Omental fat pad (tissue), 4 donors: ENCODE measurements at places on chromosomes 12 and 14. TPM values are rescaled to one million over a fixed set of nuclear protein-coding genes. Genes with fewer than 3 reads are reported as not detected.

The KRT74 gene
- total RNA-seq = not detected

DNA sequence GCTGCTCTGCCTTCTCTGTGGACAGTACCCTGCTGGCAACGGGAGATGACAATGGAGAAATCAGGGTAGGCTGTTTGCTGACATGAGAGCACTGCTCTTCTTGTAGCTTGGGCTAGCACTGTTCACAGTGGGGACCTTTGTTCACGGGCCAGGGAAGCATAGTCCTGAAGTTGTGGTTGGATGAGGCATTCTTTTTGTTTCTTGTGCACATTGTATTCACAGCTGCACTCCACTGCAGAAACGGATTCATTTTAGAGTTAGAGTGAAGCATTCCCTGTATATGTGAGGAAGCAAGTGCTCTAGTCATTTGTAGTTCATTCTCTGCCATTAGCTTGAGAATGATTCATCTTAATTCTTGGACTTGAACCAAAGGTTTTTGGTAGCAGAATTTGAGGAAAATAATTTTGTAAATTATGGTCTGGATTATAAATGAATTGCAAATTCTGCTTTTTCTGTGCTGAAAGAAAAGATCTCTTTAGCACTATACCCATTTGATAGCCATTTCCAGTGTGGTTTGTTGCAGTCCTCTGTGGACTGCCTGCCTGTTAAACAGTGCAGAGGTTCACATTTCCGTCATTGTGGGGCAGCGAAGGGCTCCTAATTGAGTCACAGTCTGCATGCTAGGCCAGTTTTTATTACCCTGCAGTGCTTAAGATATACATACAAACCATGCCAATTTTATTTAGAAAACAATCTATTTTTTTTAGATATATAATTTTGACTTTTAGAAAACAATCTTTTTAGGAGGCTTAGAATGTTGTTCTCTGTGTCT is 80.6 kb downstream of the APAF1 start:
- no peak for DNase-seq

- no peak for DNase-seq
These were observed 7.0 kb upstream of the TMEM120B start for GRCh38 chr12:121705514-121705913.

The AICDA gene
- not detected for total RNA-seq

DNA sequence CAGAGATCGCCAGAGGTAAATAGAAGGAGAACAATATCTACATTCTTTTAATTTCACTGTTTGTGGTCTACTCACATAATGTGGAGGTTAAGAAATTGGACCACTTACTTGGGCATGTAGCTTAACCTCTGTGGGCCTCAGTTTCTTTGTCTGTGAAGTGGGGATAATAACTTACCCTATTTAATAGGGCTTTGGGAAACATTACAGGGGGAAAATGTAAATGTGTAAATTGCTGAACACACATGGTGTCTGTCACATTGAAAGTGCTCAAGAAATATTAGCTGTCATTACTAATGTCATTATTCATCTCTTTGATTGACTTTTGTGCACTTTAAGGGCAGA is 140.5 kb downstream of the SLC8A3 start:
- DNase-seq = no peak

The KCNK10 gene
- total RNA-seq = not detected

DNA sequence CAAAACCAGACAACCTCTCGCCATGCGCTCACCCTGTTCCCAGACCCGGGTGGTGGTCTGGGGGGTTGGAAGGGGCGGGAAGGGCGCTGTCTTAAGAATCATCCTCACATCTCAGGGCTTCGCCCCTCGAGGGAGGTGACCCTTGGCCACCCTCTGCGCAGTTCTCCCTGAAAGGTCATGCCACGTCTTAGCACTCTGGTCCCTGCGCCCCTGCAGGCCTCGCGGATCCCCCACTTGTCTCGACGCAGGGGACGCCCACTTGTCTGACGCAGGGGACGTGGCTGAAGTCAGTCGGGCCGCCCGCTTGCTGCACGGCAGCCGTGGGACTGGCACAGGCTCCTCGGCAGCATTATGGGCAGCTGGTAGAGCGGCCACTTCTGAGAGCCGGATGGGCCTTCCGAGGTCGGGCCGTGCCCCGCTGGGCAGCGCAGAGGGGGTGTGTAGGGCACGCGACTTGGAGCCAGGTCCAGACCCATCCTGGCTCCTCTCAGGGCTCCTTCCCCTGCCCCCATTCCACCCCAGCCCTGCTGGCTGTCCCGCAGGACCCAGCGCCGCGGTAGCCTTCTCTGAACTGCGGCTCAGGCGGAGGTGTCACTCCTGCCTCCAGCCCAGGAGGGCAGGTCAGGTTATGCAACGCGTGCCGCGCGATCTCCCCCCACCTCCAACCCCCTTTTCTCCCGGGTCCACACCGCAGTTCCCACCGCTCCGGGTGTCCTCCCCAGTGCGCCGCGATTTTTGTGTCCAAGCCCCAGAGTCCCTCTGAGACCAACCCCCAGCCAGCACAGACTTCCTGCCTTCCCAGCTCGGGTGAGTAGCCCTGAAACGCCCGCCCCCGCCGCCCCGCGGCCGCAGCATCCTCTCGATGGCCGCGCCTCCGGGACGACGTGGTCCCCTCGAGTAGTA is 40.9 kb upstream of the CAPRIN2 start:
- DNase-seq = peak; percentile 51

GRCh38 chr12:12327802-12328201 is 22.2 kb downstream of the MANSC1 start:
- DNase-seq = no peak

The RNASE2 gene
- 2.5 TPM for total RNA-seq

GRCh38 chr14:22540811-22541360 is 48.1 kb downstream of the DAD1 start:
- DNase-seq = no peak

The KLRG1 gene
- 9.5 TPM for total RNA-seq

DNA sequence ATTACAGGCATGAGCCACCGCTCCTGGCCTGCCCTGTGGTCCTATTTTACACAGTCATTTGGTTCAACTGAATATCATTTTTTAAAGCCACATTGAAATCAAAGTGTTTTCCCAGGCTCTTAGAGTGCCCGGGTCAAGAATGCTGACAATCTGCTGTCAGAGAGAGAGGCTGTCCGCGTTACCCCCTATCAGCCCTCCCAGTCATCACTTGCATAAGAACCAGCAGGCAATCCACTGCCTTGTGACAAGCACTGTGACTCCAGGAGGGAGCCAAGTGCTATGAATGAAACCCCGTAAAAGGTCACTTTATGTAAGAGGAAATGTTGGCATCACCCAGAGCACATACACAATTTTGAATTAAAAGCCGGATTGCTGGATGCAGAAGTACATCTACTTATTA is 13.5 kb downstream of the PHLDA1 start:
- DNase-seq = no peak

GRCh38 chr12:110281549-110282299 is 677 bp downstream of the ATP2A2 start:
- DNase-seq = peak; percentile 31

DNA sequence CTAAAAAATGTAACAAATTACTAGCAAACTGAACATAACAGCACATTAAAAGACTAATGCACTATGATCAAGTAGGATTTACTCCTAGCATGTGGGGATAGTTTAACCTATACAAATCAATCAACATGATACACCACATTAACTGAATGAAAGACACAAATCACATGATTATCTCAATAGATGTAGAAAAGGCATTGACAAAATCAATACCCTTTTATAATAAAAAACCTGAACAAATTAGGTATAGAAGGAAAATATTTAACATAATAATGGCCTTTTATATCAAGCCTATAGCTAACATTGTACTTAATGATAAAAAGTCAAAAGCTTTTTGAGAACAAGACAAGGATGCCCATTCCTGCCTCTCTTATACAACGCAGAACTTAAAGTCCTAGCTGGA is 540.0 kb downstream of the RERGL start:
- no peak for DNase-seq

The MYF5 gene
- not detected for total RNA-seq

DNA sequence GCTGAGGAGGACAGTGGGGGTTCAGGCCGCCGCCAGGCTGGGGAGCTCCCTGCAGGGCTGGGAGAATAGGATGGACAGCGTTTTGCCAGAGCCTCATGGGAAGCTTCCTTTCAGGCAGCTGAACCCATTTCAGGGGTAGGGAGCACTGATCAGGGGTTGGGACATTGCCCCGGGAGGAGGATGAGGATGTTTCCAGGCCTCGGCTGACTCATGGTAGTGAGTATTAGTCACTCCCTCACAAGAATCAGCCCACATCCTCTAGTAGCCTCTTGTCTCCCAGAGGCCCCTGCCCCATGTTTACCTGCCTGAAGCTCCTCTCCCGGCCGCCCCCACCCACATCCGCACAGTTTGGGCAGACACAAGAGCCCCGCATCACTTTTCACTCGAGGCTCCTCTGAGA is 89.8 kb downstream of the ZFP36L1 start:
- DNase-seq = no peak

The SAMD15 gene
- total RNA-seq = not detected

DNA sequence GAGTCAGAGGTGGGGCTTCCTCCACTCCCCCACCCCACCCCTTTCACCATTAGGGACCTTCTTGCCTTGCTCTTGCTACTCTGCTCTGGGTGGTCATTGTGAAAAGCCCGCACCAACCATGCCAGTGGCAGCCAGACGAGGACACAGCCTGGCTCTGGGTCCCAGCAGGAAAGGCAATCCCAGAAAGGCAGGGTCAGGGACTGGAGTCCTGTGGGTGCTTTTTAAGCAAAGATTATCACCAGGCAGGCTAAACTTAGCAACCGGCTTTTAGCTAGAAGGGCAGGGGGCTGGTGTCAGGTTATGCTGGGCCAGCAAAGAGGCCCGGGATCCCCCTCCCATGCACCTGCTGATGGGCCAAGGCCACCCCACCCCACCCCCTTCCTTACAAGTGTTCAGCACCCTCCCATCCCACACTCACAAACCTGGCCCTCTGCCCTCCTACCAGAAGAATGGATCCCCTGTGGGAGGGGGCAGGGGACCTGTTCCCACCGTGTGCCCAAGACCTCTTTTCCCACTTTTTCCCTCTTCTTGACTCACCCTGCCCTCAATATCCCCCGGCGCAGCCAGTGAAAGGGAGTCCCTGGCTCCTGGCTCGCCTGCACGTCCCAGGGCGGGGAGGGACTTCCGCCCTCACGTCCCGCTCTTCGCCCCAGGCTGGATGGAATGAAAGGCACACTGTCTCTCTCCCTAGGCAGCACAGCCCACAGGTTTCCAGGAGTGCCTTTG is 1.2 kb upstream of the GAPDH start:
- DNase-seq = no peak

GRCh38 chr14:44163946-44164345 is 343.1 kb downstream of the FSCB start:
- no peak for DNase-seq

DNA sequence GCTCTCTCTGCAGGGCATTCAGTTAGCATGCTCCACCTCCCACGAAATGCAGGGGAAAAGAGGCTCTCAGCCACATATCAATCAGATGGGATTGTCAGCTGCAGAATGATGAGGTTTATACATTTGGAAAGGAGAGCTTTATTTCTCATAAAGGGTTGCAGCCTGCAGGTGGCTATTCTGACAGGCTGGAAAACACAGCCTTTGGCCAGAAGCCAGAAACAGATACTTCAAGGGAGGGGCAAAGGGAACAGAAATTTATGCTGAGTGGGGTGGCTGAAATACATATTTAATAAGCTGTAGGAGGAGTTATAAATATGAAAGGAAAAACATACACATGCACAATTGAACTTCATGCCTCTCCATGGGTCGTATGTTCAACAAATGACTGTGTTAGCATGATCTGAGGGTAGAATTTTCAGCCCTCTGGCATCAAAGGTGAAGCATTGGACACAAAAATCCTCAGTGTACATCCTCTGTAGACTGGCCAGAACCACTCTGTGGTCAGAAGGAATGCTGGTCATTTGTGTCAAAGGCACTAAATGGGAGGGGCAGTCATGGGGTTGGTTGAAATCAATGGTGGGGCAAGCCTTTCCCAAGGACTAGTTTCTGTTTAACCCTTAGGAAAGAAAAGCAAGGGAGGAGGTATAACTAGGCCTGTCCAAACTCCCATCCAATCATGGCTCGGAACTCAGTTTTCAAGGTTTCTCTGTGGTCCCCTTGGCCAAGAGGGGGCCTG is 62.4 kb downstream of the TMX1 start:
- no peak for DNase-seq

- DNase-seq = no peak
These were observed 290.7 kb downstream of the RMST start for GRCh38 chr12:97753332-97753731.

DNA sequence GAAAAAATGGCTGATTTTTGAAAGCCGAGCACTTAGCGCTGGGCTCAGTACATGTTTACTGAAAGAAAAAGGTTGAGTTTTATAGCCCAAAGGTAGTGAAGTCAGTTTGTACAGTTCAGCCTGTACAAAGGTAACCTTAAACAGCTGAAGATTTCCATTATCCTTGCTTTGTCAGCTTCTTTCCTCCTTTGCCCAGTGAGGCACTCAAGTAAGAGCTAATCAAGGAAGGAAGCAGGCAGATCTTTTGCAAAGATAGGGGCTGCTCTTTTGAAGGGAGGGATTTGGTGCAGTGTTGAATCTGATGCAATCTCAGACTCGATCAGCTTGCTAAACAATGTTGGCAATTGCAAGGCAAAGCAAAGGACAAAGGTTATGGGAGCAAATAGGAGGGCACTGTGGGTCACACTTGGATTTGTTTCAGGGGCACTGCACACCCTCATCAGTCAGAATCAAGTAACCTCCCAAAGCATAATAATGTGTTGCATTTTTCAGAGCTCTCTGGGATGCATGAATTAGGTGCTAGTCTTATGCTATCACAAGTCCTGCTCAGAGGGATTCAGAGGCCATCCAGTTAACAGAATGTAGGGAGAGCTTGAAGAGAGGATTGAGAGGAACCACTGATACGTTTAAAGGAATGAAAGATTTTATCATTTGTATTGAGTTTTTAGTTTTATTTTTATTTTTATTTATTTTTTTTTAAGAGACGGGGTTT is 44.4 kb downstream of the ANO6 start:
- DNase-seq = no peak

DNA sequence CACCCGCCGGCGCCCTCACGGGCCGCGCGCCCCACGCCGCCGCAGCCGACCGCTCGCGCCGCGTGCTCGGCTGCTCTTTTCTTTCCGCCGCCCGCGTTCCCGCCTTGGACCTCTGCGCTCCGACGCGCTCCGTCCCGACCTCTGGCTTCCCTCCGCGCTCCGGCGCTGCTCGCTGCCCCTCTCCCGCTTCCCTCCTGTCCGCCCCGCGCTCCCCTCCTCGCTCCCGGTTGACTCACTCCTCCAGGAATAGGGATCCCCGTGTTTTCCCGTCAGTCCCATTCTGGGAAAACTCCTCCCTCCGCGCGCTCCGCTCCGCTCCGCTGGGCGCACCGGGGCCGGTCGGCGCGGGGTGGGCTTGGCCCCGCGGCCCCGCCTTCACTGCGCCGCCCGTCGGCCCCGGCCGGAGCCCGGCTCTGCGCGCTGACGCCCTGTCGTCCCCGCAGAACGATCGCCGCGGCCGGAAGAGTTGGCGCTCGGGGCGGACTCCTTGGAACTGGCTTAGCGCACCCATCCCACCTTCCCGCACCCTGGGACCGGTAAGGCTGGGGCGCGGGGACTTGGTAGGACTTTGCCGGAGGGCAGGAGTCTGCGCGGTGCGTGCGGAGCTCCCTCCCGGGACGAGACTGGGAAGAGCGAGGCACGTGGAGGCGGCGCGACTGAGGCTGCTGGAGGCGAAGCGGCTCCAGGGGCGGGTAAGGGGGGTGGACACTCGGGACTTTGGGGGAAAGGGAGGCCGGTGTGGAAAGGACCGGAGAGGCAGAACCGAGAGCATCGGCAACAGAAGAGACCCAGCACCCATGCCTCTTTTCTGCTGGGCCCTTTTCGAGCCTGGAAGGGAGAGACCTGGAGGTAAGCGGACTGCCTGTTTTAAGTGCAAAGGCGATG is 550 bp downstream of the TEAD4 start:
- DNase-seq = no peak
